Activated T-cell treated with anti-CD3 and anti-CD28 coated beads, Interleukin-2, amount 50 U/mL, for 72 hours (primary cell): ENCODE measurements at places on chromosomes 4 and X.

DNA sequence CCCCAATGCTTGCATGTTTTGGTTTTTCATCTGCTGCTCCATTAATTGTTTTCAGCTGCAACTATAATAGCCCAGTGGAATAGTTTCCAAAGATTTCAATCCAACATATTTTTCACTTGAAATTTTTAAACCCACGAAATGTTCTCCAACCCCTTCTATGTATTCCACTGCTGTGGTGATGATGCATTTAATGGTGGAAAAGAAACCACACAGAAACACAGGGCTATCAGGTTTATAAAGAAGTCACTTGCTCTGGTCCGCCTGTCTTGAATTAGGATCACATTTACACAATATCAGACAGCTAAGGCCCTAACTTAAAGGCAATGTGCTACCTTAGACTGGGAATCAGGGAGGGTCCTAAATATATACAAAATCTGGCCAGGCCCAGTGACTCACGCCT, 35.0 kb downstream of the OPHN1 start:
- no peak for DNase-seq

DNA sequence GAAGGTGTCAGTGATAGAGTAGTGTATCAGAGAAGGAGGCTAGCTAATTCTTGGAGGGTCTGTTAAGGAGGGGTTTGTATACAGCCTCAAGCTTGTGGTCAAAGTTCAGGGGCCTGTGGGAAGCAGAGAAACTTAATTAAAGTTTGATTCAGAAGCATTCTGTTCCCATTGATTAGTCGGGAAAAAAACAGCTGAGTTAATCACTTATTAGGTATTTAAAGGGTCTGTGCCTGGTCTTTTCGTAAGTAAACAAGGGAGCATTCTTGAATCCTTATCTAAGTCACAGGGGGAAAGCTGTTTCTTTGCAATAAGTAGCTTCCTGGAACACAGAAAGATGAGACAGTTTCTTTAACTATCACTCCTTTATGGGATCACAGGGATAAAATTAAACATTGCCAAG, 492.1 kb downstream of the PCDH10 start:
- no peak for DNase-seq

DNA sequence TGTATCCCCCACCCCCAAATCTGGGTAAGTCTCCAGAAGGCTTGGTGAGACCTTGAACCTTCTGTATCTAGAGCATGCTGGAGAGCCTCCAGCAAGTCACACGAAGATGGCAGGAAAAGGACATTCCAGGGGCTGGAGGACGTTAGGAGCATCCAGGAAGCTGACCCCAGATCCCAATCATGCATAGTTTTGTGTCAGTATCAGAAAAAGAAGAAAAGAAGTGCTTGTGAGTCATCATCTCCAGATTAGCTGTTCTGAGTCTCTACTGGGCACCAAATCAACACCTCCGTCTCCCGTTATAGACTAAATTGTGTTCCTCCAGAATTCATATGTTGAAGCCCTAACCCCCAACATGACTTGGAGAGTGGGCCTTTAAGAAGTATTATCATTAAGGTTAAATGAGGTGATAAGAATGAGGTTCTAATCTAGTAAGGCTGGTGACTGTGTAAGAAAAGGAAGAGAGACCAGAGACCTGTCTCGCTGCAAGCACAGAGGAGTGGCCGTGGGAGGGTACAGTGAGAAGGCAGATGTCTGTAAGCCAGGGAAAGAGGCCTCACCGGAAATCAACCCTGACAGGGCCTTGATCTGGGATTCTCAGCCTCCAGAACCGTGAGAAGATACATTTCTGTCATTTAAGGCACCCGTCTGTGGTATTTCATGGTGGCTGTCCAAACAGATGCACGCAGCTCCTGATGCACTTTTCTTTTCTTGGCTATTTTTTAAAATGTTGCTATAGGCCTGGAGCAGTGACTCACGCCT, 38.1 kb upstream of the CLDN24 start:
- DNase-seq = no peak

DNA sequence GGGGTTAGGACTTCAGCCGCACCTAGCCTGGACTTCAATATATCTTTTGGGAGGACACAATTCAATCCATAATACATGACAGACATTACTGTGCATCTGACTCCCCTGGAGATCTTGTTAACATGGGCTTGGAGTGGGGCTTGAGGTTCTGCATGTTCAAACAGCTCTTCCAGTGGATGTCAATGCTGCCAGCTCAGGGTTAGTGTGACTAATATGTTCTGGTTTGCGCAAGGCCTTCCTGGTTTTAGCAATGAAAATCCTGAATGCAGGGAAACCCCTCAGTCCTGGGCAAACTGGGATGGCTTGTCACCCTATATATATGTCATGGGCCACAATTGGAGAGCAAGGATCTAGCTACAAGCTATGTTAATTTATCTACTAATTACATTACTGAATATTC, 2.7 kb upstream of the TSPAN7 start:
- DNase-seq = no peak

DNA sequence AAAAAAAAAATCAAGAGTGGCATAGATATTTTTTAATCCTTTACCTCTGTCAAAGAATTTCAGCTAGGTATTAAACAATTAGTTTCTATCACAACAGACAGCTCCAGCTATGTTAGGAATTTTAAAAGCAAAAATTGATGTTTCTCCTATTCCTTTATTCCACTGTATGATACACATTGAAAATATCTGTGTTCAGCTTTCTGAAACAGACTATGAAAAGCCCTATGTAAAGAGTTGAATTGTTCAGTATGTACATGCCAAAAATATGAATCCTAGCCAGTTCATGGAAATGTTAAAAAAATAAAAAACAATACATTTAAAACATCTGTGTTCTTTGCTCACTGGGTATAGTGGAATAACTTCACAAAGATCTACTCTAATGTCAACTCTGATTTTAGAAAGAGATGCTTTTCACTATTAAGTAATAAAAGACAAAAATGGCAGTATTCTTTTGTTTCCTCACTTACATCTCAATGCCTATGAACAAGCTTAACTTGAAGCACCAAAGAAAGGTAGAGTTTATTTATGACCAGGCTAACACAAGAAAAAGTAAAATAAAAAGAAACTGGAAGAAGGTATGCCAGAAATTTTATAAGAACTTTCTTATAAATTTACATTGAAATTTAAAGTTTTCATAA, 32.1 kb downstream of the FBXW7 start:
- no peak for DNase-seq

- DNase-seq = no peak
Measured at GRCh38 chr4:32334759-32335158, 1614.6 kb downstream of the PCDH7 start.

- no peak for DNase-seq
Measured at GRCh38 chrX:74446876-74447275, 25.6 kb downstream of the SLC16A2 start.

DNA sequence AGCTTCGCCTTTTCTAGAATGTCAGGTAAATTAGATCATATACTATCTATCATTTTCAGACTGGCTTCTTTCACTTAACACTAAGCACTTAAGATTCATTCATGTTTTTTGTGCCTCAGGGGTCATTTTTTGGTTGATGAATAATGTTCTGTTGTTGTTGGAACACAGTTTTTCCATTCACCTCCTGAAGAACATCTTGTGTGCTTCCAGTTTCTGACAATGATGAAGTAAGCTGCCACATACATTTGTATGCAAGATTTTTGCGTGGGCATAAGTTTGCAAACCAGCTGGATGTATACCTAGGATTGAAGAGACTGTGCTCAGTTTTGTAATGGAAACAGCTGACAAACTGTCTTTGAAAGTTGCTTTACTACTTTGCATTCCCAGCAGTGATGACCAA, 37.6 kb downstream of the MAGEA9 start:
- DNase-seq = no peak

GRCh38 chr4:184401397-184402171, 72.8 kb downstream of the IRF2 start:
- no peak for DNase-seq

DNA sequence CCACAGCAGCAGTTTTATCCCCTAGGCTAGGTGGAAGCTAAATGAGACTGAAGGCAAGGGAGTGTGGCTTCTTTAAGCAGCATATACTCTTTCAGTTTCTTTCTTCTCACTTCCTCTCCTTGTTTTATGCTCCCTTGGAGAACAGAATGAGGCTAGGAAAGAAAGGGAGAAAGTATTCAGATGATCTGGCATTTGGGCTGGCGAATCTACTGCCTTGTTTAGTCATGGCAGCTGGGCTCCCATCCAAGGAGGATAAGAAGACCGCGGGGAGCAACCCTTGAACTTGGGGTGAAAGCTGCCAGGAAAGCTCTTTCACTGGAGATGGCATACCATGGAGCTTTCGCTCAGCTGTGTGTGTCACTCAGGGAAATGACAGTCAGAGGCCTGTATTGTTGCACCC, 72.1 kb downstream of the ARHGEF38 start:
- no peak for DNase-seq
